ENCODE measurements at places on chromosomes 11 and 22.

- no peak for DNase-seq
These were observed 22.4 kb downstream of the SLC22A6 start for GRCh38 chr11:62962391-62962790.

GRCh38 chr11:6225896-6226295, 8.5 kb downstream of the FHIP1B start:
- DNase-seq: no peak

GRCh38 chr11:34668583-34669053, 47.7 kb downstream of the EHF start:
- DNase-seq: no peak

DNA sequence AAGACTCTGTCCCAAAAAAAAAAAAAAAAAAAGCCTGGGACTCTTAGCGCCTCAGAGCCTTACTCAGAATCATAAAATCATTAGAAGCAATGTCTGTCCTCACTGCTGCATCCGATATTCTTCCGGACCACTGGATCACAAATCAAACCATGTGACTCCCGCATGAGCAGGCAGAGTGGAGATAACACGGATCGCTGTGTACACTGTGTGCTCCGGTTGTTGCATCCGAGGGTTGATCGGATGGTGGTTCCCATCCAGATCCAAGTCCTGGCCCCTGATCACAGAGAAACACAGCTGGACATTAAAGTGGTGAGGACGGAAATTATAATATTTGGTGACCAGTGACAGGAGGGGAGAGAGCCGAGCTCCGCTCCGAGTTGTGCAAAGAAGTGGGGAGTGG, 9.7 kb upstream of the TXNRD2 start:
- DNase-seq: no peak

GRCh38 chr11:115188898-115189278, 315.3 kb downstream of the CADM1 start:
- DNase-seq: no peak

DNA sequence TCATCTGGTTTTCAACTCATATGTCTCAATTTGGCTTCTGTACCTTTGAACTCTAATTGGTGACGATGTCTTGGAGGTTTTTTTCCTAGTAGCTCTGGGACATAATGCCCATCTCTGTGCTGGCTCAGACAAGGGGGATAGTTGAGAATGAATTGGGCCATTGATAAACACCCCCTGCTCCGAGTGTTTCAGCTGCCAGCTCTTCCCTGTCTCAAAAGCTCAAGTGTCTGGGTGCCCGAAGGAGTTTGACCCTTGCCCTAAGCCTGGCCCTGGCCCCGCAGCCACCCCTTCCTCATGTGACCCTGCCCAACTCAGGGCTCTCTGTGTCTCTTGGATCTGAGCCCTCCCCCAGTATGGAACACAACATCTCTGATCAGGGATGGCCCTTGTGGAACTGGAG, 3.0 kb downstream of the INSC start:
- DNase-seq: no peak

DNA sequence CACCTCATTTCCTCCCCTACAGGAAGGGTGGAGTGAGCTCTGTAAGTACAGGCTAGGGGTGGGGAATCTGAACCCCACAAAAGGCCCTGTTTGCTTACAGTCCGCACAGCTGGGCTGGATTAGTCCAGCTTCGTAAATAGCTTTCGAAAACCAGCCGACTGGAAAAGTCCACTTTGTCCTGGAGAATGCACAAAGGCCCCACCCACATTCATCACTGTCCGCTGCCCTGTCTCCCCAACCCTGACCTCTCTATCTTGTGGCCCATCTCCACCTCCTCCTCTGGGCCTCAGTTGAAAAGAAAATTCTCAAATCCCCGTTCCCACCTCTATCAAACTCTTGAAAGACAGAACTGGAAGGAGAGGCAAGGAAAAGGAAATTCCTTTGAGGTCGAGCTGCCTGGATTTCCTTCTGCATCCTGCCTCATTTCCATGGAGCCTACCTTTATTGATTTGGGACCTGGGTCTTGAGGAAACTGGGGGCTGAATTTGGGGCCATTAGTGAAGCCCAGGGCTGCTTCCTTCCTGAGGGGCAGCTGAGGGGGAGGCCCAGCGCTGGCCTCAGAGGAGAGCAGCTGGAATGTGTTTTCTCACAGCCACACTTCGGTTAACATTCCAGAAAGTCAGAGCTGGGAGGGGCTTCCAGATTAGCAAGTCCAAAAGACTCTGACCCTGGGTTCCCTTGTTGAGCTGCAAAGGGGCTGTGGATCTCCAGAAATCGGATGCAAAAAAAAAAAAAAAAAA, 147.6 kb downstream of the FBXO7 start:
- DNase-seq: no peak

GRCh38 chr11:64614917-64615316, 23.9 kb downstream of the SLC22A12 start:
- DNase-seq: no peak

- no peak for DNase-seq
These were observed 46.0 kb upstream of the HIPK3 start for GRCh38 chr11:33211153-33211552.

GRCh38 chr11:43393765-43394355, 35.1 kb downstream of the TTC17 start:
- no peak for DNase-seq
